ENCODE measurements at places on chromosomes 5 and 9. TPM values are rescaled to one million over a fixed set of nuclear protein-coding genes. Genes with fewer than 3 reads are reported as not detected.

UIMC1 gene
- 52.5 TPM for total RNA-seq

PIP5K1B gene
- total RNA-seq: 13.8 TPM

DRD1 gene
- 2.9 TPM for total RNA-seq

DNAH5 gene
- total RNA-seq: 13.3 TPM

PCDHGA11 gene
- total RNA-seq: 5.1 TPM

HINT1 gene
- total RNA-seq: 128 TPM

TNFSF8 gene
- 1.5 TPM for total RNA-seq

CORO2A gene
- 38.8 TPM for total RNA-seq

RANBP3L gene
- total RNA-seq: 8.1 TPM

GDF9 gene
- total RNA-seq: 0.73 TPM

TMEM215 gene
- total RNA-seq: not detected

CATSPER3 gene
- total RNA-seq: 0.99 TPM

SLC1A1 gene
- total RNA-seq: 5.0 TPM

ZNF658 gene
- total RNA-seq: 11.3 TPM

RPL7A gene
- total RNA-seq: 2,501 TPM

PCDH12 gene
- total RNA-seq: 7.4 TPM

DAB2 gene
- 77.2 TPM for total RNA-seq

TAF11L13 gene
- not detected for total RNA-seq

FBN2 gene
- 4.8 TPM for total RNA-seq

SUSD3 gene
- 3.0 TPM for total RNA-seq

NAIP gene
- 30.5 TPM for total RNA-seq

RC3H2 gene
- total RNA-seq: 48.1 TPM

SPATA31D1 gene
- not detected for total RNA-seq

NR4A3 gene
- 26.2 TPM for total RNA-seq

PRSS3 gene
- total RNA-seq: 6.5 TPM

PCDHA1 gene
- not detected for total RNA-seq

TYRP1 gene
- not detected for total RNA-seq

PLCXD3 gene
- 4.5 TPM for total RNA-seq

C1QTNF2 gene
- 3.8 TPM for total RNA-seq

SOHLH1 gene
- not detected for total RNA-seq

IGFBPL1 gene
- total RNA-seq: not detected

HK3 gene
- 5.6 TPM for total RNA-seq

ZNF618 gene
- total RNA-seq: 16.1 TPM

ZFP2 gene
- 3.0 TPM for total RNA-seq

EMB gene
- total RNA-seq: 16.1 TPM

SLC46A2 gene
- 4.2 TPM for total RNA-seq

TNFAIP8 gene
- total RNA-seq: 25.3 TPM

FOXI1 gene
- not detected for total RNA-seq

HMCN2 gene
- 9.5 TPM for total RNA-seq
